ENCODE measurements at places on chromosomes 11 and 22. TPM values are rescaled to one million over a fixed set of nuclear protein-coding genes. Genes with fewer than 3 reads are reported as not detected.

GRCh38 chr22:46290843-46291785 lies 5.6 kb upstream of the GTSE1 start:
- DNase-seq, result no peak
- no peak overlapping the region for H3K4me3 ChIP-seq
- no peaks in the 10 kb centered on the region for H3K27me3 ChIP-seq
- peaks cover 57% of the 10 kb centered on the region for H3K4me1 ChIP-seq
- H3K27ac ChIP-seq, result peak overlapping the region; percentile 38

GRCh38 chr22:29139965-29140782 lies 65.5 kb upstream of the EMID1 start:
- H3K36me3 ChIP-seq, result no peaks in the 10 kb centered on the region
- H3K4me1 ChIP-seq, result peaks cover 5% of the 10 kb centered on the region
- no peak overlapping the region for H3K4me3 ChIP-seq
- no peak for DNase-seq

DNA sequence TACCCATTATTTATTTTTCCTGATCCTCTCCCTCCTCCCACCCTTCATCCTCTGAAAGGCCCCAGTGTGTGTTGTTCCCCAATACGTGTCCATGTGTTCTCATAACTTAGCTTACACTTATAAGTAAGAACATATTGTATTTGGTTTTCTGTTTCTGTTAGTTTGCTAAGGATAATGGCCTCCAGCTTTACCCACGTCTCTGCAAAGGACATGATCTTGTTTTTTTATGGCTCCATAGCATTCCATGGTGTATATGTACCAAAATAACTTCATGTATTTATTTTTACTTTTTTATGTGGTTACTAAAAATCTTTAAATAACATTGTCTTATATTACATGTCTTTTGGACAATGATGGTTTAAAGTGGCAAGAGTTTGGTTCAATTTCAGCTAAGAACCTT lies 15.2 kb downstream of the PDGFD start:
- no peaks in the 10 kb centered on the region for H3K4me1 ChIP-seq
- DNase-seq, result no peak
- no peaks in the 10 kb centered on the region for H3K36me3 ChIP-seq

- peak overlapping the region; percentile 94 for H3K4me3 ChIP-seq
- peak; percentile 39 for DNase-seq
- no peaks in the 10 kb centered on the region for H3K27me3 ChIP-seq
- peaks cover 36% of the 10 kb centered on the region for H3K4me1 ChIP-seq
Measured at GRCh38 chr11:64341429-64341828, 1.4 kb downstream of the CCDC88B start.

DNA sequence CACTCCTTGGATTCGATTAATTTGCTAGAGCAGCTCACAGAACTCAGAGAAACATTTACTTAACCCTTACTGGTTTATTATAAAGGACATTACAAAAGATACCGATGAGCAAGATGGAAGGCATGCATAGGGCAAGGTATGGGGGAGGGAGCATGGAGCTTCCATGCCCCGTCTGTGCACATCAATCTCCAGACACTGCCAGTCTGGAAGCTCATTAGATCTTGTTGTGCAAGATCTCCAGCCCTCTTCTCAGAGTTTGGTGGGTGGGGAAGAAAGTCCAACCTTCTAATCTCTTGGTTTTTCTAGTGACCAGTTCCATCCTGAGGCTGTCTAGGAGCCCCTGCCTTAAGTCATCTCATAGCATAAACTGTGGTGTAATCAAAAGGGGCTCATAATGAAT lies 190.7 kb downstream of the UVRAG start:
- H3K36me3 ChIP-seq, result peaks cover 48% of the 10 kb centered on the region
- DNase-seq, result no peak
- no peaks in the 10 kb centered on the region for H3K4me1 ChIP-seq
- H3K27me3 ChIP-seq, result no peaks in the 10 kb centered on the region
- H3K27ac ChIP-seq, result no peak overlapping the region

DNA sequence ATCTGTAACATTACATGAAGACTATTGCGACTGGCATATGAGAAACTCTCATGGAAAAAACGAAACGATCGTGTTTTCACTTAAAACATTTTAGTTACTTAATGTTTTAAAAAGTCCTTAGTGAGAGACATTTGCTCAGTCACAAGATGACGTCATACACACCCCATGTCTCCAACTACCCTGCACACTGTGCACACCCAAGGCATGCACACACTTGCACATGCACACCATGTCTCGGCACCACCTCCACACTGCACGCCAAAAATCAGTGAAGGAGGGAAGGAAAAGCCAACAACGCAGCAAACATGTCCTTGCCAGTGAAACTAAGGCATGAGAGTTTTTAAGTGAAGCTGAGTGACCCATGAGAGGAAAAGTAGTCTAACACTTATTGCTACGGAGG lies 18.0 kb downstream of the NCAPD3 start:
- H3K27me3 ChIP-seq, result no peaks in the 10 kb centered on the region
- peaks cover 36% of the 10 kb centered on the region for H3K36me3 ChIP-seq
- no peak for DNase-seq
- H3K27ac ChIP-seq, result no peak overlapping the region
- no peak overlapping the region for H3K4me3 ChIP-seq

GRCh38 chr11:44190883-44191230 lies 95.4 kb downstream of the EXT2 start:
- no peaks in the 10 kb centered on the region for H3K27me3 ChIP-seq
- no peak overlapping the region for H3K27ac ChIP-seq
- H3K4me1 ChIP-seq, result peaks cover 1% of the 10 kb centered on the region
- no peak for DNase-seq
- peaks cover 37% of the 10 kb centered on the region for H3K36me3 ChIP-seq
- no peak overlapping the region for H3K4me3 ChIP-seq

DNA sequence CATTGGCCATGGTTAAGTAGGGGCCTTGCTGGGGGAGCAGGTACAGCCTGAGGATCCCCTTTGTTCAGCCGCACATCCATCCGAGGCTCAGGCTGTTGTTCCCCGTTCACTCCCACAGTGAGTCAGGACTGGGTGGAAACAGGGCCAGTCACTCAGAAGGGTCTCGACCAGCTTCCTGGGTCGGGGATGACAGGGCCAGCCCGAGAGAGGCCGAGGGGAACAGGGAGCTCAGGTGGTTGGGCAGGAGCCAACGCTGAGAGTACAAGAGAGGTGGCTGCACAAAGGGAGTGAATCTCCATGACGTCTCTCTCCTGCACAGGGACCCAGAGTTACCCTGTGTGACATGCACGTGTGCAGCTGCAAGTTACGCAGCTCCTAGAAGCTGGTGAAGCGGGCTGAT lies 97.2 kb upstream of the SHANK2 start:
- no peak for DNase-seq
- no peak overlapping the region for H3K27ac ChIP-seq
- H3K27me3 ChIP-seq, result no peaks in the 10 kb centered on the region
- H3K4me1 ChIP-seq, result no peaks in the 10 kb centered on the region
- no peak overlapping the region for H3K4me3 ChIP-seq

GRCh38 chr11:120102864-120103122 lies 35.1 kb downstream of the TRIM29 start:
- H3K27ac ChIP-seq, result no peak overlapping the region
- no peaks in the 10 kb centered on the region for H3K4me1 ChIP-seq
- no peak overlapping the region for H3K4me3 ChIP-seq
- peaks cover 6% of the 10 kb centered on the region for H3K27me3 ChIP-seq
- no peaks in the 10 kb centered on the region for H3K36me3 ChIP-seq
- DNase-seq, result no peak

- H3K4me3 ChIP-seq, result no peak overlapping the region
- no peak overlapping the region for H3K27ac ChIP-seq
- H3K36me3 ChIP-seq, result peaks cover 22% of the 10 kb centered on the region
- no peaks in the 10 kb centered on the region for H3K27me3 ChIP-seq
- DNase-seq, result no peak
- H3K4me1 ChIP-seq, result peaks cover 6% of the 10 kb centered on the region
Measured at GRCh38 chr22:32396746-32397145, 15.3 kb downstream of the RTCB start.

GRCh38 chr11:26960281-26960680 lies 33.6 kb upstream of the FIBIN start:
- H3K4me3 ChIP-seq, result no peak overlapping the region
- no peaks in the 10 kb centered on the region for H3K36me3 ChIP-seq
- no peak for DNase-seq

DNA sequence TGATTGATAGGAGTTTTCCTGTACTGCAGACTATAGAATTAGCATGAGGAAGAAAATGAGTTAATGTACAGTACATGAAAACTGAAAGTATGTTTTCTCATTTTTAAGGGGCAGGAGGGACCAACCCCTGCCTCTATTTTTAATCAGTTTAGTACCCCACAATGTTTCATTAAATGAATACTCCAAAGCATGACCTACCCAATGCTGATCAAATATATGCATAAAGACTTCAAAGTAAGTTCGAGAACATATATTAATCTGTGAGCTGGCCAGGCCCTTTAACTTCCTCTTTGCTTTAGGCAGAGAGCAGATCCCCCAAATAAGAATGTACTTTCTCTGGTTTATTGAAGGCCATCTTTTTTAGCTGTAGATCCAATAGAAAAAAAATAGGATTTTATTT lies 161.0 kb downstream of the FCHSD2 start:
- DNase-seq, result no peak
- H3K27ac ChIP-seq, result no peak overlapping the region
- no peaks in the 10 kb centered on the region for H3K27me3 ChIP-seq
- H3K4me1 ChIP-seq, result peaks cover 7% of the 10 kb centered on the region

GRCh38 chr22:38202437-38203089 lies 769 bp downstream of the MAFF start:
- H3K27me3 ChIP-seq, result no peaks in the 10 kb centered on the region
- peak overlapping the region; percentile 90 for H3K4me3 ChIP-seq
- peak; percentile 77 for DNase-seq

DNA sequence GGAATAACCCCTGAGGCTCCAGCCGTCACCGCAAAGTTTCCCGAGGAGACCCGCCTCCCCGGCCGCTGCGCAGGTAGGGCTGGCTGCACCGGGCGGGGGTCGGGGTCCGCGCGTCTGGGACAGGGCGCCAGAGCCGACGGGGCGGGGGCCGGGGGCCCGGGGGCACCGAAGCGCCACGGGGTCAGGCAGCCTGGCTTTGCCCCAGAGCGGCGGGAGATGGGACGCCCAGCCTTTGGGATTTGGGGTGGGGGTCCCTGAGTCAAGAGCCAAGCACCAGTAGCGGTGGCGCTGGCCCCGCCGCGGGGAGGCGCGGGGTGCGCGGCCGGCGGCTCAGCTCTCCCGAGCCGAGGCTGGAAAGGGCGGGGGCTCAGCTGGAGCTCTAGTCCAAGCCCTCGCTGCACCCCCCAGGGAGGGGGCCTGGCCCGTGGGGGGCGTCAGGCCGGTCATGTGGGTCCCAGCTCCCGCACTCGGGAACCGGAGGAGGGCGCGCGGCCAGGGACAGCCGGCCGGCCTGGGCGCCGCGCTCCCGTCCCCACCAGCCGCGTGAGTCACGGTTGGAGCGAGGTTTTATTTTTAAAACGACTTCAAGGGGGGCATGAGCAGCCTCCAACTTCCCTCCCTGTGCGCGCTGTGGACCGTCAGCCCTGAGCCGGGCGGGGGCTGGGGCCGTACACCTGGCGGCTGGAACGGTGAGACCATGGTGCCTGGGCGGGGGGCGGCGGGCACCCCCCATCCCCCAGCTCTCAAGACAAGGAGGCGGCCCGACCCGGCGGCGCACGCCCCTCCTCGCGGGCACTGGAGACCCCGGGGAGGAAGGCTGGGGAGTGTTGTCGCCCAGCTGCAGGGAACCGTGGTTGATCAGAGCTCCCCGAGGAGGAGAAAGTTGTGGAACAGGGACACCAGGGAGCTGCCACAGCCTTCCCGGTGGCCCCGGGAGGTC lies 626 bp downstream of the FLRT1 start:
- DNase-seq, result no peak
- peaks cover 5% of the 10 kb centered on the region for H3K4me1 ChIP-seq
- H3K27me3 ChIP-seq, result peaks cover 34% of the 10 kb centered on the region
- H3K4me3 ChIP-seq, result no peak overlapping the region

GRCh38 chr22:45398214-45398613 lies 15.2 kb downstream of the SMC1B start:
- H3K27ac ChIP-seq, result no peak overlapping the region
- no peak for DNase-seq
- peaks cover 10% of the 10 kb centered on the region for H3K27me3 ChIP-seq

DNA sequence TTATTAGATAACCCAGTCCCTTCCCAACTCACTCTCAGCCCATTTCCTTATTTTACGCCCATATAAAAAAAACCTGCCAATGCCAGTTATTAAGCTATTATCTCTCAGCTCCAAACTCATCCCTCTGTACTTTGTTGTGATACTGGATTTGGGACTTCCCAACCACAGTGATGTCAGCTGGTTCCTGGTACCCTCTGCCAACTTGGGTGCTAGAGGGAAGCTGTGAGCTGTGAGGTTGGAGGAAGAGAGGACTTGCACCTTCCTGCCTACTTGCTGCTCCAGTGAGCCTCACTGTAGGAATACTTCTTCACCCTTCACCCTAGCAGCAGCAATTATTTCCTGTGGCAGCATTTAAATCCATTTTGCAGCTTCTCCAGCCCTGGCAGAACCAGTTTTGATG lies 19.2 kb upstream of the CSF2RB start:
- H3K27ac ChIP-seq, result no peak overlapping the region
- H3K4me3 ChIP-seq, result no peak overlapping the region
- peaks cover 16% of the 10 kb centered on the region for H3K27me3 ChIP-seq
- H3K36me3 ChIP-seq, result peaks cover 4% of the 10 kb centered on the region
- peaks cover 10% of the 10 kb centered on the region for H3K4me1 ChIP-seq

GRCh38 chr11:65853246-65853979 lies 4.6 kb downstream of the CFL1 start:
- H3K4me1 ChIP-seq, result peaks cover 33% of the 10 kb centered on the region
- H3K36me3 ChIP-seq, result peaks cover 52% of the 10 kb centered on the region
- no peak overlapping the region for H3K4me3 ChIP-seq
- no peak for DNase-seq

- no peak for DNase-seq
- peaks cover 3% of the 10 kb centered on the region for H3K36me3 ChIP-seq
- no peaks in the 10 kb centered on the region for H3K4me1 ChIP-seq
- no peak overlapping the region for H3K4me3 ChIP-seq
- no peak overlapping the region for H3K27ac ChIP-seq
Measured at GRCh38 chr11:111906680-111907079, 4.9 kb downstream of the CRYAB start.

- peaks cover 31% of the 10 kb centered on the region for H3K36me3 ChIP-seq
- H3K27ac ChIP-seq, result no peak overlapping the region
- H3K4me1 ChIP-seq, result peaks cover 5% of the 10 kb centered on the region
- DNase-seq, result no peak
Measured at GRCh38 chr11:77758331-77758730, 62.2 kb downstream of the RSF1 start.

Gene HTR3A
- not detected for total RNA-seq

Gene OR4A16
- total RNA-seq, result not detected

Gene CCDC73
- total RNA-seq, result 0.14 TPM

Gene RNF26
- 32.2 TPM for total RNA-seq

Data from activated naive CD8-positive, alpha-beta T cell treated with anti-CD3 and anti-CD28 coated beads, Interleukin-2, amount 10 ng/mL, durations not matched to agents 7 days and 5 days (primary cell).